ENCODE measurements at places on chromosomes 2 and 18.

GRCh38 chr2:106843001-106843909 lies 42.7 kb downstream of the ST6GAL2 start:
- no peak for DNase-seq

GRCh38 chr2:161857920-161858319 lies 216.1 kb downstream of the DPP4 start:
- DNase-seq: no peak

- no peak for DNase-seq
Observed at GRCh38 chr2:182559623-182560022, 132.8 kb upstream of the PDE1A start.

DNA sequence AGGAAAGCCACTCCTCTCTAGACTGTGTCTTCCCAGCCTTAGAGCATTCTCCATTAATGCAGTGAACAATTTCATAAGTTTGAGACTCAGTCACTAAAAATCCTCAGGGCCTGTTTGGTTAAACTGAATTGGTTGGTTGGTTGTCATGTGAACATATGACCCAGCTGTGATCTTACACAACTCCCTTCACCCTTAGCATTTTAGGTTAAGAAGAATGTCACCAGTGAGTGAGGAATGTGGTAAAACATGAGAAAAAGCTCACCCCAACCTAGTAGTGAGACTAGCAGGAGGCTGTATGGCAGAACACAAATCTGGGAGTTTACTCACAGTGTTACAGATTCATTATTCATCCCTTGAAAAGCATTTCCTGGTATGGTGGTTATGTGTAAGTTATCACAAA lies 32.4 kb downstream of the LHCGR start:
- no peak for DNase-seq

GRCh38 chr2:70894765-70895164 lies 40.9 kb upstream of the ATP6V1B1 start:
- no peak for DNase-seq

DNA sequence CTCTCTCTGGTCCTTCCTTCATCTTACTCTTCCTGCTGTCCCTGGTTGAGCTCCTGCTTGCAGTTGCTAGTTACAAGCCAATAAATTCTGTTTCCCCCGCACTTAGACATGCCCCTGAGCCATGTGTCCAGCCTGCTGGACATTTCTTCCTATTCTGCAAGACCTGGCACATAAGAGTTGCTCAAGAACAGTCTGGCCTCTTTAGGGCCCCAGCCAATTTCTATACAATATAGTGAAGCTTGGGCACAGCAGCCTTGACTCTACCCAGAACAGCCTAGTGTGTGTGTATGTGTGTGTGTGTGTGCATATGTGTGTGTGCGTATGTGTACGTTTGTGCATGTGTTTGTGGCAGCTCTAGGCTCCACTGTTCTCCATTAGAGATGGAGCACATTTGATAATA lies 276.0 kb downstream of the CYRIA start:
- no peak for DNase-seq

DNA sequence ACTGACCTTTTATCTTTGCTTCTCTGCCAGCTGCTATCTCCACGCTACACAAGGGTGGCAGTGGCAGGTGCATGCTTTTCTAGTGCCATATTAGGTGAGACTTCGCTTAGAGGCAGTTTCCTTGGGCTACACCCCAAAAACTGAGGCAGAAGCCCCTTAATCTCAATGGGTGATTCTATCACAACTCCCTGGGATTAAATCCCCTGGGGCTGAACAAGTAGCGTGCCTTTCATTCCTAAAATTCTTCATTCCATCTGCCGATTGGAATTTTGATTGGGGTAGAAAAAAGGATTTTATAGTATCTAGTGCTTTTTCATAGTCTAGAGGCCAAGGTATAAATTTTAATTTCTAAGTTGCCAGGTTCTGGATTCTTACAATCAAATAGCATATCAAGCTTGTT lies 1040.5 kb upstream of the ACVR2A start:
- no peak for DNase-seq

GRCh38 chr2:3482363-3482821 lies 36.9 kb downstream of the ADI1 start:
- no peak for DNase-seq

GRCh38 chr18:50099725-50100407 lies 95.1 kb downstream of the MYO5B start:
- DNase-seq: no peak

DNA sequence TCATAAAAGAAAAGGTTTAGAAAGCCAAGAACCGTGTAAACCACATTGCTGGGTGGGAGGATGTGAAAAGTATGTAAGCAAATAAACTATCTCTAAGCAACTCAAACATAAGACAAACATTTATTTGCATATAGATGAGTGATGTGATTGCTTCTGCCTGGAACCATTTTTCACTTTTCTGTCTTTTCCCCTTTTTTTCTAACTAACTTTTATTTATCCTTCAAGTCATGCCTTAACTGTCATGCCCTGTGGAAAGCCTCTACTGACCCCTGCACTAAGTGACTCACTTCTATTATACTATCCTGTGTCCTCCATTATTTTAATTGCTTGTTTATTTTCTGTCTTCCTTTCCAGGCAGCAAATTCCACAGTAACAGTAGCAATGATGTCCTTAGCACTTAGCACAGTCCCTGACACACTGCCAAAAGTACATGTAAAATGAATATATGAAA lies 87.5 kb upstream of the CTAGE1 start:
- no peak for DNase-seq

DNA sequence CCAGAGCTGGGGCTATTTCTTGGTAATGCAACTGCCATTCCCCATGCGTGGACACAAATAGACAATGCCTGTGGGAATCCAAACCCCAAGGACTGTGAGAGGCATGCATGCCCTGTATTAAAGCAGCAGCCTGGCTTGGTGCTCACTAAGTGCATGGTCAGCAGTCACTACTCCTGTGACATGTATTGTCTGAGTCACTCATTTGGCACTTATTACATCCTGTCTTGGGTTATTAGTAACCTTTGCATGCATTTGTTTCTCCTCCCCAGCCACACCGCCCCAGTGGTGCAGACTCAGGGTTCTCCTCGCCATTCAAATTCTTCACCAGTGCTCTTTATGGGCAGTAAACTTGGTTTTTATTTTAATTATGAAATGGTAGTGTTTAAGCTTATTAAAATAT lies 30.2 kb downstream of the PRKCE start:
- DNase-seq: peak; percentile 40

Data from 8988T (cell line).